ENCODE measurements at places on chromosomes 3 and 15.

GRCh38 chr3:197491923-197492664, 63.7 kb downstream of the BDH1 start:
- no peak for DNase-seq

DNA sequence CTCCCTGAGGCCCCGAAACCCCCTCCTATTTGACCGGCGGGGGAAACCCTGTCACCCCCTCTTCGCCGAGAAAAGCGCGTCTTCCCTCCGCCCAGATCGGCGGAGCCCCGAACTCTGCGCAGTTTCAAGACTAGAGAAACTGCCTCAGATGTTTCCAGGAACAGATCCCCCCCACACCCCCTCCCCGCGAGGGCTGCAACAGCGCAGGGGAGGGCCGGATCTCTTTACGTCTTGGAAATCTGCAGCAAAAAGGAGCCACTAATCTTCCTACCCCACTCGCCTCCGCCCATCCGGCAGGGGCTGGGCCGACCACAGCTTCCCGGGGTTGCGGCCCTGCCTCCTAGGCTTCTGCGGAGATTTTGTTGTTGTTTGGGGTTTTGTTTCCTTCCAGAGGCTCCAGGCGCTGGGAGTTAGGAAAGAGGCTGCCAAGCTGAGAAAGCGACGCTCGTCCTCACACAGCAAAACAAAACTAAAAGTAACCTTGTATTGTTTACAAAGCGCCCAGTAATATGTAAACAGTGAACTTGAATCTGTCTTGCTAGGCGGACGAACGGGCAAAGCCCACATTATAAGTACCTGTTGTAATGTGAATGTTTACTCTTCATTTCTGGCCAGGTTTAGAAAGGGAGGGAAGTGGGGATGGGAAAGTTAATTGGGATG, 2.2 kb downstream of the FOXB1 start:
- DNase-seq, result peak; percentile 67

DNA sequence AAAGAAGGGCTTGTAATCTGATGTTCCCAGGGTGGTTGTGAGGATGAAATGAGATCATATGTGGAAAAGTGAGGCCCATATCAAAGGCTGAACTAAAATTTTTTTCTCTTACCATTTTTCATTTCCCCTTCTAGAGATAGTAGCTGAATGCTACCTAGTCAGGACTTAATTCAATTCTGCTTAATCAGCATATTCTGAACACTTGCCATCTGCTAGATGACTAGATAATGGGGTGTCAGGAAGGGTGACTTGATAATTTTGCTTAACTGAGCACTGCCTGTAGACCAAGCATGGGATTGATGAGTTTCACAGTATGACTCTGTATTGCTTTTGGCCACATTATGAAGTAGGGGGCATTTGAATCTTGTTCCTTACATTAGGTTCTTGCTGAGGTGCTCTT, 136.2 kb downstream of the CHST2 start:
- no peak for DNase-seq

GRCh38 chr15:68383161-68384074, 48.5 kb downstream of the ITGA11 start:
- DNase-seq, result peak; percentile 60

GRCh38 chr15:95009635-95010034, 778.3 kb downstream of the MCTP2 start:
- DNase-seq, result no peak

Measured in M059J (cell line).